ENCODE measurements at places on chromosomes 12 and 14.
A peak's percentile ranks its signal among the peaks of the same experiment; 100 is the strongest.

GRCh38 chr14:95062946-95063345, 94.4 kb downstream of the DICER1 start:
- no peak for DNase-seq

DNA sequence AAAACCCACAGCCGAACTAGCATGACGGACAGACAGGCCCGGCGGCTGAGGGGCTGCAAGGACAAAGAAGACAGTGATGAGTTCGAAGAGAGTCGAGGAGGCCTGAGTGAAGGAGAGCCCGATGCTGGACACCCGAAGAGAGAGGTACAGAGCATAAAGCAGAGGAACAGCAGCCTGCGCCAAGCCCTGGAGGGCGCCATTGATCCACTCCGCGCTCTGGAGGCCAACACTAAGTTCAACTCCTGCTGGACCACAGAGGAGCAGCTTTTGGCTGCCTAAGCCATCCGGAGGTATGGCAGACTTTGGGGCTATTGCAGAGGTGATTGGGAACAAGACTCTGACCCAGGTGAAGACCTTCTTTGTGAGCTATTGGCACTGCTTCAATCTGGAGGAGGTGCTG, 7.8 kb upstream of the PLXNC1 start:
- DNase-seq: peak; percentile 25

GRCh38 chr12:11758510-11759493, 109.3 kb downstream of the ETV6 start:
- DNase-seq: no peak

GRCh38 chr14:57295239-57295638, 26.5 kb downstream of the AP5M1 start:
- DNase-seq: no peak

DNA sequence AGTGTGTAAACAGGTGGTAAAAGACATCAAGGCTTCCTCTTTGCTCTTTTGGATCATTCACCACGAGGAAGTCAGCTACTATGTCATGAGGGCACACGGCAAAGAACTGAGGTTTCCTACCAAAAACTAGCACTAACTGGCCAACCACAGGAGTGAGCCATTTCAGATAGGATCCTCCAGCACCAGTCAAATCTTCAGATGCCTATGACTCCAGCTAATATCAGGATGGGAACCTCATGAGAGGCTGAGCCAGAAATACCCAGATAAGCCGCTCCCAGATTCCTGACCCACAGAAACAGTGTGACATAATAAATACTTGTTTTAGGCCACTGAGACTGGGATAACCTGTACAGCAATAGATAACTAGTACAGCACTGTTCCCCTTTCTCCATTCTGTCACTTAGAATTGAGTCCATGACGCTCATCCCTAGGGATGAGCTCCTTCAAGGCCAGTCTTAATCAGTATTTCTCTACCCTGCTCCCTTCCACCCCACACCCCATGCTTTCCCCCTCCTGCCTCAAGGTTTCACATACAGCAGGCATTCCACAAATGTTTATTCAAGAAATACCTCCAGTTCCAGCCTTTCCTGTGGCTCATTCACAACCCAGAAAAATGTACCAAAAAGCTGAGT, 68.4 kb downstream of the PPM1H start:
- no peak for DNase-seq

DNA sequence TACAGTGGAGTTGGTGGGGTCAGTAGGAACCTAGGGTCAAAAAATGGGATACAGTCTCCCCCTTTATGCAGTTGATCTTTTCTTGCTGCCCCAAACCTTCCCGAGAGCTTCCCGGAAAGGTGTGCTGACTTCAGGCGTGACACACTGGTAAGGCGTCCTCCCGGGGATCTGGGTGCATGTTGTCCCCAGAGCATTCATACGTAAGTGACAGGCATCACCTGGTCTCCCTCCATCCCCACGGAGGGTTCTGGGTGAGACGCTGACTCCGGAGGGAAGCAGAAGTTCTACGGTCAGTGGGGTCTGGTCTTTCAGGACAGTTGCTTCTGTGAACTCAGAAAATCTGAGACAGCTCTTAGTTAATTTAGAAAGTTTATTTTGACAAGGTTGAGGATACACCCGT, 159.6 kb upstream of the RTL1 start:
- no peak for DNase-seq

DNA sequence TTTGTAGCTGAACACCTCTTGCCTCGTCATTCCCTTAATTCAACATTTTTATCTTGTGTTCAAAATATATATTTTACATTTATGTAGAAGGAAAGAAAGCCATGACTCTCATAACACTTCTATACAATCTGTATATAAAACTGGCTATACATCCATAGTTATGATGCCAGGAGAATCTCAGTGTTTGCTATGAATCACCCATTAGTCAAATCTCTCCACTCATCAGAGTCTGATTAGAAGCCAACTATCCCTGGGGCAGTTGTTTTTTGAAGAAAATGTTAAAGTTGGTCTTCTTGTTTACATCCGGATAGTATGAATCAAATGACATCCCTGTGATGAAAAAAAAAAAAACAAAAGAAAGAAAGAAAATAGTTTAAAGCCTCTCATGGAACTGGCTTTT, 503.9 kb downstream of the NELL2 start:
- DNase-seq: no peak

DNA sequence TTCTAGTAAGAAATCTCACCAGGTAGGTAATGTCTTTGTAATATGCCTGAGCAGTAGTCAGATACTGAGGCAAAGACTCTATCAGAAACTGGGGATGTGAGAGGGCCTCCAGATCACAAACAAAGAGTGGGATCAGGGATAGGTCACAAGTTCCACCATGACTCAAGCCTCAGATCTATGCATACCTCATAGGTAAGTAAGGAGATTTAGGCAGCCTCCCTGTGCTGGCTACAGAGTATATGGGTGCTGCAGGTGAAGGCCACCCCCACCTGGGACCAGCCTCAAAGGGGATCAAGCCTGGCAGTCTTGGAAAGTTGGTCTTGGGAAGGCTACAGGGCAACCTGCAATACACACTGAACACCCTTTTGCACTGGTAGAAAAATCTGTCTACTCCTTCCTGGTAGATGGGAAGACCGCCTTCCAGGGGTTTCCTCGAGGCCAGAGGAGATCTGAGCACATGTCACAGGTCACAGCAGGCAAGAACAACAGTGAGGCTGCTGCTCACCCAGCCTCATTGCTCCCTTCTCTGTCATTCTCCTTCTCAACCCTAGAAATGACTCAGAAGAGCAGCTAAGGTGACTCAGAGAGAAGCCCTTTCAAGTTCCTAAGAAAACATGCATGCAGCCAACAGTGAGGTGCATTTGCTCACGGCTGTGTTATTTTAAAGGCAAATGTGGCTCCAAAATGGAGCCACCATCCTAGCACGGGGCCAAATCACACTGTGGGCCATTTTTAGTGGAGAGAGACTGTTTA, 143.4 kb upstream of the CDKN3 start:
- DNase-seq: no peak

GRCh38 chr12:116517431-116518045, 41.6 kb upstream of the MAP1LC3B2 start:
- peak; percentile 8 for DNase-seq

DNA sequence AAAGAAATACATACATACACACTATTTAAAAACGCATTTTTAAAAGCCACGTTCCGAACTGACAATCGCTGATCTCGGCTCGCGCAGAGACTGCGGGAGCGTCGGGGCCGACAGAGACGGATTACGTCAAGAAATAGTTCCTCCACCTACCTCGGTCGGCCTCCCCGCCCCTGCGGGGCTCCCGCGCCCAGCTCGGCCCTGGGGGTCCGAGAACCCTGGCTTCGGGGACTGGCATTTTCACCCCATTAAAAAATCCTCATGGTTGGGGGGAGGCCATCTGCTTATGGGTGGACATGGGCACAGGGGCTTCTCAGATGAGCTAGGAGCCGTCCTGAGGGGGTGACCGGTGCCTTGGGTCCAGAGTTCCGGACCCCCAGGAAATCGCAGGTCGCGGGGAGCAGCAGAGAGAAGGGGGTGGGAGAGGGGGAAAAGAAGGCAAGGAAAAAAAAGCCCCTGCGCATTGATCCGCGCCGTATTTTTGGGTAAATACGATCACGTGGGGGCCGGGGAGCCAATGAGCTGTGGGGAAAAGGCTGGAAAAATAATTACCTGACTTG, 324 bp upstream of the HOXC9 start:
- peak; percentile 66 for DNase-seq

DNA sequence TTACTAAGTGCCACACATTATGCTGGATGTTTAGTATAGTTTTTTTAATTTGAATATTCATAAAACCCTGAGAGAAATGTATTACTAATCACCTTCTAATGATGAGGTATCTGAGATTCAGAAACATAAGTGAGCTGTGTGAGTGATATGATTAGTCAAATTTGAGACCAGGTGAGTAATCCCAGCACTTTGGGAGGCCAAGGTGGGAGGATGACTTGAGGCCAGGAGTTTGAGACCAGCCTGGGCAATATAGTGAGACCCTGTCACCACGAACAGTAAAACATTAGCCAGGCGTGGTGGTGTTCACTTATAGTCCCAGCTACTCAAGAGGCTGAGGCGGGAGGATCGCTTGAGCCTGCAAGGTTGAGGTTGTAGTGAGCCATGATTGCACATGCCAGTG, 438.4 kb downstream of the RAD51B start:
- no peak for DNase-seq

DNA sequence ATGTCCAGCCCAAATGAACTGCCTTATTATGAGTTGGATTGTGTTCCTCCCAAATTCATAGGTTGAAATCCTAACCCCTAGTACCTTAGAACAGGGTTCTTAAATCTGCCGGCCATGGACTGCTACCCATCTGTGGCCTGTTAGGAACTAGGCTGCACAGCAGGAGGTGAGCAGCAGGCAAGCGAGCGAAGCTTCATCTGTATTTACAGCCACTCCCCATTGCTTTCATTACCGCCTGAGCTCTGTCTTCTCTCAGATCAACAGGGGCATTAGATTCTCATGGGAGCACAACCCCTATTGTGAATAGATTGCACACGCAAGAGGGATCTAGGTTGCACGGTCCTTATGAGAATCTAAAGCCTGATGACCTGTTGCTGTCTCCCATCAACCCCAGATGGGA, 9.8 kb upstream of the EML5 start:
- peak; percentile 57 for DNase-seq

DNA sequence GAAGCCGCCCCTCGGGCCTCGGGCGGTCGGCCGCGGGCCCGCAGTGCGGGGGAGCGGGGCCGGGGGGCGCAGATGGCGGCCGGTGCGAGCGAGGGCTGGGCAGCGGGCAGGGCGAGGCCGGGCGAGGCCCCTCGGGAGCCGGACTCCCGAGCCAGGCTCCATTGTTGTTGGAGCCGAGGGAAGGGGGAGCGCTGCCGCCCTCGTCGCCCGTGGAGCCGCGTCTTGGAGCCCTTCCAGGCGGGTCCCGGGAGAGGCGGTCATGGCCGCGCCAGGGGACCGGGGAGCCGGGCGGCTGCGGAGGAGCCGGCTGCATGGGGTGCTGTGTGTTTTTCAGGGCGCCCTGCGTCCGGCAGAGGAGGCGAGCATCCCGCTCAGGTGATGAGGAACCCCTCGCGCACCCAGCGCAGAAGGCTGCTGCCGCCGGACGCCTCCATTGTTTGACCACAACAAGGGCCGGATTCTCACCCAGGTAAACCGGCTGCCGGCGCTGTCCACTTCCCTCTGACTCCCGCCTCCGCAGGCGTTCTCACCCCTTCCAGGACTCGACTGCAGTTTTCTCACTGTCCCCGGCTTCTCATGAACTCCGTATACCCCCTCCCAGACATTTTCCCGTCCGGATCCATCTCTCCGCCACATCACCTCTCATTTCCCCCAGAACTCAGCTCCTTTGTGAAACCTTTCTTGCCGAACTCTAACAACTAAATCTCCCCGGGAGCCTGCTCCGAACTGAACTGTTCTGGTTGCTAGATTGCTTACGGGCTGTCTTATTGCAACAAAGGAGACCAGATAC, 732 bp downstream of the ZNF664 start:
- peak; percentile 44 for DNase-seq

DNA sequence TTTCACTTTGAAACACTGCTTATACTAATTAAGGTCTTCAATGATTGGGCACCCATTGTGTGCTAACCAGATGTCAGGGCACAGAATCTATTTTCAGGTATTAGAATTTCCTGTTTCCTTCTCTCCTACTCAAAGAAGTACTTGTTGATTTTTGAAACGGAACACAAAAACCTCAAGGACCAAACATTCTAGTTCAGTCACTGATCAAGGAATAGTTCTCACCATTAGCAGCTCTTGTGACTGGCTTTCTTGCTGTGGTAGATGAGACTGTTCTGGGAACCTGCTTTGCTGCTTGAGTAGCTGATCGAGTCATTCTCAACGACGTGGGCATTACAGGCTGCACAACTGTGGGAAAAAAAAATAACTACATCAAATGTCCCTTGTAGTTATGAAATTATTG, 11.0 kb downstream of the DLGAP5 start:
- no peak for DNase-seq

GRCh38 chr14:20176330-20176729, 14.4 kb upstream of the OR11G2 start:
- no peak for DNase-seq

DNA sequence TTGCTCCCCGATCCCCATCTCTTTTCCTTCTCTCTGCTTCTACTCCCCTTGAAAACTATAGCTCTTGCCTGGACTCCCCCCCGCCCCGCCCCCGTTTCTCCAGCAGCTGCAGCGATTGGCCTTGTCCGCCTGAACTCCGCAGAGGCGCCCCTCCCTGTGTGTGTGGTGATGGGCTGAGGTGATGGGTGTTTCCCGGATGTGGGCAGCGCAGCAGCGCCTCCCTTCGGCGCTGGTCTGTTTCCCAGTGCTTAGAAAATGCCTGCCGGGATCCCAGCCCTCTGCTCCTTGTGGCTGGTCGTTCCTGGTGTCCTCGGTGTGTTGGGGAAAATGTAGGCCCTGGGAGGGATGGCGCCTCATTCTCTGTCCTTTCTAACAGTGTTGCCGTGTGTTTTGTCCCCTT, 43.3 kb downstream of the GALNT8 start:
- DNase-seq: no peak

- DNase-seq: no peak
Observed at GRCh38 chr12:4025181-4026019, 152.2 kb upstream of the PARP11 start.

- DNase-seq: no peak
Observed at GRCh38 chr12:94123127-94123526, 25.2 kb upstream of the PLXNC1 start.

- no peak for DNase-seq
Observed at GRCh38 chr12:66074561-66074960, 56.0 kb downstream of the LLPH start.

DNA sequence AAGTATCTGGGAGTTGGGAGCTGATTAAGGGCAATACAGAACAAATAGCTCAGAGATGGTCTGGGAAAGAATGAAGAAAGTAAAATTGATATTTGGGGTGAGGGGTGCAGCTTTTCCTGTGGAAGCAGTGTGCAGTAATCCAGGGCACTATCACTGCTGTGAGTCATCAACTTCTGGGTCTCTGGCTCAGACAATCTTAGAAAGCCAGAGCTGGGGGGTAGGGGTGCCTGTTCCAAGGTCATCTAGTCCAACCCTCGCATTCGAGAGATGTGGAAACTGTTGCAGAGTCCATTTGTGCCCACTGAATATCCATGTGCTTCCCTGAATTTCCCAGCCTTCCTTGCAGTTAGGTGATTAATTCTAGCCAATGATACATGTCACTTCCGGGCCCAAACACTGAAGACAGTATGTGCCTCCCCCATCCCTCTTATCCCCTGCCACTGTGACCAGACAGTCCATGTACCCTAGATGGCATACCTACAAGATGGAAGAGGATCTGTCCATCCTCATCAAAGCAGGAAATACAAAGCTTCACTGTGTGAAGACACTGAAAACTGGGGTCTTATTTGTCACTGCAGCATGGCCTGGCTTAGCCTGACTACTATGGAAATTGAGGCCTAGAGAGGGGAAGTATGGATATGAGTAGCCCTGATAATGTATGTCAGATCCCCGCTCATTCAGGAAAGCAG, 51.9 kb downstream of the ZFP36L1 start:
- DNase-seq: no peak

Measured in NCI-H345 (cell line).